ENCODE measurements at places on chromosomes 1 and 21.
A peak's percentile ranks its signal among the peaks of the same experiment; 100 is the strongest.

- no peak for DNase-seq
Observed at GRCh38 chr1:98929437-98929836, 75.2 kb downstream of the PLPPR5 start.

DNA sequence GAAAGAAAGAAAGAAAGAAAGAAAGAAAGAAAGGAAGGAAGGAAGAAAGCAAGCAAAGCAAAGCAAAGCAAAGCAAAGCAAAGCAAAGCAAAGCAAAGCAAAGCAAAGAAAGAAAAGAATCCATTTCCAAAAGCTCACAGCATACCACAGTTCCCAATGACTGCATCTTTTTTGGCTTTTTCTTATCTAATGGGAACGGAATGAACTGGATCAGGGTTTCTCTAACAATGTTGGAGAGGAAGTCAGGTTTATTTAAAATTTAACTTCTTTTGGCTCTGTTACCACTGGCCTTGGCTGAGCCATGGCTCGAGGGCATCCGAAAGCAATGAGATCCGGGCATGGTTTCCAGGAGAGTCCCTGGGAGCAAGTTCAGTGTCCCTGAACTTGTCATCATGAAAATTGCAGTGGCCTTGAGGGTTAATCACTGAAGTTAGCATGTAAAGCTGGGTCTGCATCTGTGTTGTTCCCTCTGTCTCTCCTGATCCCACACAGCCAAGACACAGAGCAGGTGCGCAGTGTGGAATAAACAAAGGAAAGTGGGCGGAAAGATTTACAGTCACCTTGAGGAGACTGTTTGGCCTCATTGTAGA, 34.6 kb upstream of the CTPS1 start:
- DNase-seq, result no peak

DNA sequence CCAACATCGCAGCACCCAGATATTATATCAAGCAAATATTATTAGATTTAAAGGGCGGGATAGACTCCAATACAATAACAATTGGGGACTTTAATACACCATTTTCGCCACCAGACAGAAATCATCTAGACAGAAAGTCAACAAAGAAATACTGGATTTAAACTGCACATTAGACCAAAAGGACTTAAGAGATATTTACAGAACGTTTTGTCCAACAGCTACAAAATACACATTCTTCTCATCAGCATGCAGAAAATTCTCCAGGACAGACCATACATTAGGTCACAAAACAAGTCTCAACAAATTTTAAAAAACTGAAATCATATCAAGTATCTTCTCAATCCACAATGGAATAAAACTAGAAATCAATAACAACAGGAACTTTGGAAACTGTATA, 121.2 kb downstream of the ACBD6 start:
- DNase-seq, result no peak

GRCh38 chr1:182299728-182300616, 91.6 kb downstream of the GLUL start:
- DNase-seq, result no peak

DNA sequence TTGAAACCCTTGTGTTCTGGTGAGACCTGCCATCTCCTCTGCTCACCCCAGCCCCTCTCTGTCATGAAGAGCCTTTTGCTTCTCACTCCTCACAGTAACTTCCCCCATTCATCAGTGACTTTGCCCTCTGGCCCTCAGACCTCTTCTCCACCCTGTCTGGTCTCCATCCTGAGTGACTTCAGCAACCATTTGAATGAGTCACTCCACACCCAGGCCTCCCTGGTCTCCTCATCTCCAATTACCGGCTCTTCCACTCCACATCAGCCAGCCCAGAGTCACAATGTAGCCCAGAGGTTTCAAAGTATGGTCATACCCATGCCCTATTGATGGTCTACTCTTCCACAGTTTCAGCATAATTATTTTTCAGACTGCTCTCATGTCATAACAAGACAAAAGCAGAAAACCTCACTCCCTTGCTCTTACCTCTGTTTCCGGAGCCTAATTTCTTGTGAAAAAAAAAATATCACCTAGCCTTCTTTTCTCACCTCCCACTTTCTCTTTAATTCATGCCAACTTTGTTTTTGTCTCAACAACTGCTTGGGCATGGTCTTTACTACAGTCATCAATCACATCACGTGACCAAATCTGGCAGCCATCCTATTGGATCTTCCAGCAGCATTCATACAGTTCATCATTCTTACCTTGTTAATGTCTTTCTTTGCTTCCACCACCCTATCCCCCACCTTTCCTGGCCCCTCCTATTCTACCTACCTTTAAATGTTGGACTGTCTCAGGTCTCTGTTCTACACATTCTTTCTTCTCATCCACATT, 35.6 kb upstream of the NEK7 start:
- DNase-seq, result peak; percentile 57

DNA sequence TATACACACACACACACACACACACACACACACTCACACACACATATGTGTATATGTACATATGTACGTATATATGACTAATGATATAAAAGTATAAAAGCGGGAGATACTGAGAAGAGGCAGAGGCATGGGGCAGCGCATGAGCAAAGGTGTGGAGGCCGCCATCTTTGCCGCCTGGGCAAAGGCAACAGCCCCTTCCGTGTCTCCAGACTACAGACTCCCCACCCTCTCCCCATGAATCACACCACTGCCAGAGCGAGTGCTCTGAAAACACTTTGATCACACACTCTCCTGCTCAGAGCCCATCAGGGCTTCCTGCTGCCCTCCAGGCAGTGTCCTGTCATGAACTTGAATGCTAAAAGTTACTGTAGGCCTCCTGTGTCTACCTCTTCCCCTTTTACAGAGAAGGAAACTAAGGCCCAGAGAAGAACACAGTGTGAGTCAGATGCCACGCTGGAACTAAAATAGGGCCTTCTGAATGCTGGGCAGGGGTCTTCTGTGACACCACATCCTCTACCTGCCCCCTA, 54.7 kb upstream of the SSBP3 start:
- no peak for DNase-seq

DNA sequence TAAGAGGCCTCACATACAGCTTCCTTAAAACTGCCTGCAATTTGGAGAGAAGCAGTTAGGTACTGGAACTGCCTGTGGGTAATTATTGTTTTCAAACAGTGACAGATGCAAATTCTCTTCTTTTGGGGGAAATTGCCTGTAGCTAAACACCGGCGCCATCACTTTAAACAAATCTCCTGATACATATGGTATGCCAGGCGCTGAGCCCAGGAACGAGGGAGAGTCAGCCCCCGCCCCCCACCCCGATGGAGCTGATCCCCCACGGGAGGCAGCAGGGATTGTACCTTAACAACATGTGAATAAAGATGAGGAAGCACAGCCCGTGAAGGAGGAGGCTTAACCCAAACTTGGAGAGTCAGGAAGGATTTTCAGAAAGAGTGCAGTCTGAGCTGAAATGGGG, 7.1 kb downstream of the TMEM51 start:
- no peak for DNase-seq

DNA sequence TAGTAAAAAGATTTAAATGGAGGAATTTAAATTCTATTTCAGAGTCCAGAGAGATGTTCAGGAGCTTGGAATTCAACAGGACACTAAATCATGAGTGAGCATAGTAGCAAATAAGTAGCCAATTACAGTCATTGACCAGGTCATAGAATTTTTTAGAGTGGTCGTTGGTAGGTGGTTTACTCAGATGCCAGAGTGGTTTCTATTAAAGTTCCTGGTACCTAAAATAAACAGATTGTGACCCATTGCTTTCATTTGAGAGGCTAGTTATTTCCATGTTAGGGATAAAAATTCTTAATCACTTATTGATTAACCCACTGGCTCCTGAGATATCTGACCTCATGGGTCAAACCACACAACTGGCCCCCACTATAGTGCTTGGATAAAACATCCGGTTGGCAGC, 201.3 kb downstream of the ASTN1 start:
- no peak for DNase-seq

GRCh38 chr1:19055701-19056100, 99.2 kb upstream of the IFFO2 start:
- no peak for DNase-seq

DNA sequence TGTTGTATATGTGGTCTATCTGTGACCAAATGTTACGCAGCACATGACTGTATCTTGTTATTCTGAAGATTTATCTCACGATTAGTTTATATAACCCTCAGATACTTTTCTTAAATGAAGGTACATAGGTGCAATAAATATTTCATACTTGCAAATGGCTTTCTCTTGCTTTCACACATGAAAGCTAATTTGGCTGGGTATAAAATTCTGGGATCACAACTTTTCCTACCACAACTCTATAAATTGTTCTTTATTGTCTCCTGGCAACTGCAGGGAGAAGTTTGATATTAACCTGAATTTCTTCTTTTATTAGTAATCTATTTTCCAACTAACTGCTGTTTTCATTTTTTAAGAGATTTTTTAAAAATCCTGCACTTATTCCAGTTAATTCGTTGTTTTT, 58.9 kb downstream of the KCNK2 start:
- no peak for DNase-seq

DNA sequence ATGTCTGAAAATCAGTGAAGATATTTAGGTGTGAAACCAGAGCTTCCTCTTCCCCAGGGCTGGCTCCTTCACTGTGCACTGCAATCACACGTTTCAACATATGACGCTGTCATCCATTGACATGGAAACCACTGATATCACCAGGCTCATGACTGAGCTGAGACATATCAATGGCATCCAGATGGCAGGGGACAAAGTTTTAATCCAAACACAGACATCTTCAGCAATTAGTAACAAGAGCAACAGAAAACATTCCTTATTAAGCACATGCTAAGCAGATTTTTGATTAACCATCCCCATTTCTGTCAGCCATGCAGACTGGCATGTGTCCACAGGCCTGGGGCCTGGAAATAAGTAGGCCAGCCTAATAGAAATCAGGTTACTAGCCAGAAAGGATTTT, 108.0 kb upstream of the ADAR start:
- DNase-seq, result no peak

DNA sequence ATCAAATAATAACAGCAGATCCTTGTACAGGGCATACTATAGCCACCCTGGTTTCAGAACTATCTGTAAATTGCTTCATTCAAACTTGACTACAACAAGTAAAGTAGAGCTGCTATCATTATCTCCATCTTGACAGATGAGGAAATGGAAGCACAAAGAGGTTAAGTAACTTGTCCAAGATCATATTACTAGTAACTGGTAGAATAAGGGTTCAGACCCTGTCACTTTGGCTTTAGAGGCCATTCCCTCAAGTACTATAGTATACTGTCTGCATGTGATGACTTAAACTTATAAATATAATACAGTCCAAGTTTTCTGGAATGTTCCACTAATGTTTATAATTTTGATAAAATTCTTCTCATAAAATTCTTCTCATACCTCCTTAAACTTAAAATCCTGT, 24.8 kb downstream of the PGM1 start:
- DNase-seq, result no peak

GRCh38 chr1:145720878-145721671, 1.8 kb downstream of the CD160 start:
- DNase-seq, result no peak

DNA sequence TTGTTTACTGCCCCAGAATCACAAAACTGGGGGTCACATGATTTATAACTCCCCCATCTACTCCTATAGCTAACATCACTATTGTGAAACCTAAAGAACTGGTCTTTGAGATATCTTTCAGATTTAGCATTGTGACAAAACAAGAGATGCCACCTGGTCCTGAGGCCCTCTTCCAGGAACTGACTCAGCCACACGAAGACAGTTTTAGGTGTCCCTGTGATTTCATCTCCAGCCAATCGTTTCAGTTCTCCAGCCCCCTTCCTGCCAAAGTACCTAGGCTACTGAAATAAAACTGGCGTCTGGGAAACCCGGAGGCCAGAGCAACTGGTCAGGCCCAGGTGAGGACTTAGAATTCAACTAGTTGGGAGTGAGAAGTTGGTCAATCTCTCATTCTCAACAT, 36.6 kb downstream of the TBX19 start:
- no peak for DNase-seq

DNA sequence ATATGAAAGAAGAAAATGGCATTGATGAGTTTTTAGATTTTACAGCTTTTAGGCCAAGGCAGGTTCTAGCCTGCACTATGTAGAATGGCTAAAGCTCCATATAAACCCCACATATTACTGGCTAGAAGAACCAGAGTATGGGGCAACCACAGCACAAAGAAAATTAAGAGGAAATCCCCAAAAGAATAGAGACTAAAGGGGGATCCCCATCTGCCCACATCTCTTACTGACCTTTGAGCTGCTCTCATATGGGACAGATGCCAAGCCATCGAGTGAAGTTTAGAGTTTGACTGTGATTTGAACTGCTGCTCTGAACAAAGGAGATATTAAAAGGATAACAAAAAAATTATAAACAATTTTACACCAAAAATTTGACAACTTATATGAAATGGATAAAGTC, 102.2 kb upstream of the HAO2 start:
- no peak for DNase-seq

GRCh38 chr1:226723657-226724532, 15.2 kb downstream of the ITPKB start:
- DNase-seq, result no peak

GRCh38 chr1:71413441-71414175, 332.8 kb upstream of the ZRANB2 start:
- DNase-seq, result peak; percentile 15

GRCh38 chr1:187938092-187938491, 1109.3 kb downstream of the PLA2G4A start:
- DNase-seq, result no peak

DNA sequence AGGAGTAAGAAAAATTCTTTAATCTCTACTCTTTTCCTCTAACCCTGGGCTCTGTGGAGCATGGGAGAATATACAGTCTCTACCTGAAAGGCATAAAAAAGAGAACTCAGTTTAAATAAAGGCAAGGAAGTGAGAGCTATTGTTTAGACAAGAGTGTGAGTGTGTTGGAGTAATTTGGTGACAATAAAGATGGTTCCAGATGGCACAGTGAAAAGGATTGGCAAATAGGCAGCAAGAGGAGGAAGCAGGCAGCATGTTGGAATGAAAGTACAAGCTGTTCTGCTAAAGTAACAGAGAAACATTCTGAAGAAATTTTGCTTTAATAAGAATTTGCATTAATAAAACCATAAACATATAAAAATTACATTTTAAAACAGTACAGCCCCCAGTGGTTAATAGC, 163.4 kb downstream of the DNM3 start:
- no peak for DNase-seq

DNA sequence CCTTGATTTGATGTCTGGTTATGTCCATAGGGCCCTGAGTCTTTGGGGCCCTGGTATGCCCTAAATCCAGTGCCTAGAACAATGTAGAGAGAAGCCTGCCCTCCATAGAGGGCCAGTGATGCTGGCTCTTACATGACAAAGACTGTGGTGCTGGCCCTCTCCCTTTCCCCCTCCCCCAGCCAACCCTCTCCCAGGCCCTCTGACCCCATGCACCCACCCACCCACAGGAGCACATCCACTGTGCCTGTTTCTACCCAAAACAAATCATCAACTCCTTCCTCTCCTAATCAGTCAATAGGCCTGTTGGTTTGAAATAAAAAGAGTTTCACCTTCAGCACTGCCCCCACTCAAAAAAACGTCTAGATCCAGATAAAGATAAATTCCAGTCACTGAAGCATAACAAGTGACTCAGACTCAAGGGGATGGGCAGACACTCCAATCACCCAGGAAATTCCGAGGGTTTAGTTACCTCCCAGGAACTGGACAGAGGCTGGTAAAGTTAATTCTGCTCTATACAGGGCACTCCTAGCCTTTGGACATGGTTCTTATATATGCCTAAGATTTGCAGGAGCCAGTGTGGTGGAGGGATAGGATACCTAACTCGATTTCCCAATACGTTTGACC, 144.8 kb upstream of the VANGL1 start:
- no peak for DNase-seq

GRCh38 chr1:224761245-224761644, 145.1 kb downstream of the CNIH3 start:
- no peak for DNase-seq

- no peak for DNase-seq
Observed at GRCh38 chr1:247936415-247936814, 11.7 kb downstream of the OR2AJ1 start.

All from fibroblast of skin of left biceps (primary cell).